ENCODE measurements at places on chromosomes 7 and 10.
A peak's percentile ranks its signal among the peaks of the same experiment; 100 is the strongest.

- DNase-seq, result no peak
These were observed 197.2 kb downstream of the REEP3 start for GRCh38 chr10:63718421-63718820.

DNA sequence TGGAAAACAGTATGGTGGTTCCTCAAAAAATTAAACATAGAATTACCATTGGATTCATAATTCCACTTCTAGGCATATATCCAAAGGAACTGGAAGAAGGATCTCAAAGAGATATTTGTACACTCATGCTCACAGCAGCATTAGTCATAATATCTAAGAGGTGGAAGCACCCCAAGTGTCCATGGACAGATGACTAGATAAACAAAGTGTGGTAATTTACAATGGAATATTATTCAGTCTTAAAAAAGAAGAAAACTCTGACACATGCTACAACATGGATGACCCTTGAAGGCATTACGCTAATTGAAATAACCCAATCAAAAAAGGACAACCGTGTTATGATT is 594.2 kb downstream of the KCNMA1 start:
- DNase-seq, result no peak

DNA sequence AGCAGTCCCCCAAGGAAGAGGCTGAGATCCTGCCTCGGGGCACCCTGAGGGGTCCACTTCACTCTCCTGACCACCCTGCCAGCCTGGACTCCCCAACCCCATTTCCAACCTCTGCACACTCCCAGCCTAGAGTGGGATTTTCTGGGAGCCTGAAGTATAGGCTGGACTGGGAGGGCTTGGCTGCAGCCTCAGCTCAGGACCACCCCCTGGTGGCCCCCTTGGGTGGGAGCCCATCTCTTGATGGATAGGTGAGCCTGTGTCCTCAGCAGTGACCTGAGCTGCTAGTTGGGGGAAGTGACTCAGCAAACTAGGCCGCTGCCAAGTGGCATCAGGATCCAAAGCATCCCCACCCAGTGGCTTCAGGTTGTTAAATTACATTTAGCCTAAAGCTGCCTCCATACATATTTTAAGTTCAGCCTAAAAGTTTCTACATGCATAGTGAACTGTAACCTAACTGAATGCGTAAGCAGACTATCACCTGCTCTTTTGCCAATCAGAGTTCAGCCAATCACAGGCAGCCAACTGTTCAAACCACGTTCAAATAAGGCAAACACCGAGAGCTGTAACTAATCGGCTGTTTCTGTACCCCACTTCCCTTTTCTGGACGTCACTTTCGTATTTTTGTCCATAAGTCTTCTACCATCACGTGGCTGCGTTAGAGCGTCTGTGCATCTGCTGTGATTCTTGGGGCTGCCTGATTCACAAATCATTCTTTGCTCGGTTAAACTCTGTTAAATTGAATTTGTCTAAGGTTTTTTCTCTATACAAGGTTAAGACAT is 144.0 kb downstream of the PLPP4 start:
- DNase-seq, result peak; percentile 25

GRCh38 chr7:24740871-24741270 is 16.4 kb downstream of the GSDME start:
- DNase-seq, result no peak

- DNase-seq, result no peak
These were observed 252.6 kb upstream of the MTPN start for GRCh38 chr7:136229790-136230189.

GRCh38 chr10:129501652-129502436 is 34.8 kb downstream of the MGMT start:
- no peak for DNase-seq

DNA sequence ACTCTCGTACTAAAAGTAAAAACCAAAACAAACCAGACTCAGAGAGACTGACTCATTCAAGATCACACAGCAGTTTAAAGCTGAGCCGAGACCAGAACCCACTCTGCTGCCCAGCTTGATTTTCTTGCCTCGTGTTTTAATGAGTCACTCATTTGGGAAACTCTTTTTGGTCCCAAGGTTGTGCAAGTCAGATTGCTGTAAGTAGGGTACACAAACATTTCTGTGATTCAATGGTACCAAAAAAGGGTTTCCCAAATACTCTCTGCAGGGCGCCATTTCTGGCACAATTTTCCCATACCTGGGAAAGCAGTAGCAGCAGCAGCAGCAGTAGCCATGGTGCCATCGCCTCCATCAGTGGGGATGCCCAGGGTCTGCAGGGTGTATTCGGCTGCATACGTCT is 69.9 kb downstream of the ASAH2B start:
- DNase-seq, result no peak

GRCh38 chr7:148782757-148783456 is 84.2 kb downstream of the CUL1 start:
- no peak for DNase-seq

- DNase-seq, result no peak
These were observed 437 bp upstream of the CFAP69 start for GRCh38 chr7:90244565-90244908.

GRCh38 chr7:155785536-155785935 is 26.7 kb downstream of the SHH start:
- DNase-seq, result no peak

GRCh38 chr7:99331002-99331401 is 5.3 kb downstream of the ARPC1A start:
- no peak for DNase-seq

GRCh38 chr10:125300937-125301336 is 140.6 kb upstream of the CTBP2 start:
- no peak for DNase-seq

DNA sequence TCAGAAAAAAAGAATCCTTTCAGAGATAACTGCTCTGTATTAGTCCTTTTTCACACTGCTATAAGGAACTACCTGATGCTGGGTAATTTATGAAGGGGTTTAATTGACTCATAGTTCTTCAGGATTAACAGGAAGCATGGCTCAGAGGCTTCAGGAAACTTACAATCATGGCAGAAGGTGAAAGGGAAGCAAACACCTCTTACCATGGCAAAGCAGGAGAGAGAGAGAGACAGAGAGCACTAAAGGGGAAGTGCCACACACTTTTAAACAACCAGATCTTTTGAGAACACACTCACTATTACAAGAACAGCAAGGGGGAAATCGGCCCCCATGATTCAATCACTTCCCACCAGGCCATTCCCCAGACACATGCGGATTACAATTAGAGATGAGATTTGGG is 114.2 kb downstream of the TES start:
- no peak for DNase-seq

DNA sequence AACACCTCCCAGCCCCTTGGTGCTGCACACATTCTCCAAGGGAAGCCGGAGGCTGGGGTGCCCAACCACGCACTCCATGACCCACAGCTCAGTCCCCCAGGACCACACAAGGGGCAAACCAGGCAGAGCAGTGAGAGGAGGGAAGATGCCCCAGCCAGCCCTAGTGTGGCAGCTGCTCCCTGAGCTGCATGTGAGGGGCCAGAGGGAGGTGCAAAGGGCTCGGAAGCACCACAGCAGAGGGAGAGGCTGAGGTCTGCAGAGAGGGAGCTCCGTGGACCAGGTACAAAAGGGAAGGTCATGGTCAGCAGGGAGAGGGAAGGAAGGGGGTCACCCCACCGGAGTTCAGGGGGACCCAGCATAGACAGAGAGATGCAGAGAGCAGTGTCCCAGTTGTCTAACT is 1.5 kb upstream of the CALML5 start:
- DNase-seq, result no peak

- DNase-seq, result no peak
These were observed 59.4 kb downstream of the MTPN start for GRCh38 chr7:135917721-135918120.

- no peak for DNase-seq
These were observed 108.0 kb downstream of the CREB5 start for GRCh38 chr7:28520074-28521015.

- DNase-seq, result no peak
These were observed 5.1 kb upstream of the TACC2 start for GRCh38 chr10:121983852-121984251.

GRCh38 chr10:105247831-105248499 is 606.9 kb downstream of the SORCS3 start:
- DNase-seq, result no peak

DNA sequence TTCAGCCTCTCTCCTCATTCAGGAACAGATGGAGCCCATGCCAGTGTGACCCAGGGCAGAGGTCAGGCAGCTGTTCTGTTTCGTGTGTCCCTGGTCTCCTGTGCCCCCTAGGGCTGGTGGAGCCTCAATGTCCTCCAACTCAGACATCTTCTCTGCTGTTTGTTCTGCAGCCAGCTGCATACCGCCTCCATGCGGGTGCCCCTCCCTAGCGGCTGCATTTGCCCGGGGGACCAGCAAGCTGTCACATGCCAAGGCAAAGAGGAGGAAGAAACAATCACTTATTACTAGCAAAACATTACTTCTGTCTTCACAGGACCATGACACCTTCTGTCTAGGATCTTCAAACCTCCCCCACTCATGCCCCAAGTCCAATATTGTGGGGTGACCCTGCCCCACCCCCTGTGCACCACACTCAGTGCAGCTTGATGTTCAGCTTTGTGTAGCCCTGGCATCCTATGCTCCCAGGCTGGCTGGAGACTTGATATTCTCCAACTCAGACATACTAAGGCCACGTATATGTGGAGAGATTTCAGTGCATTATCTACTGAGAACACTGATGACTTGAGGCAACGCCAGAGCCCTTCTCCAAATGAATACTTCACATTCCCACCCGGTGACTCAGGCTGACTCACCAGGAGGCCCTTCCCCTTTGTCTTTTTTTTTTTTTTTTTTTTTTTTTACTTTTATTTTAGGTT is 188.9 kb downstream of the SKIDA1 start:
- DNase-seq, result no peak

GRCh38 chr10:19918794-19919193 is 102.6 kb downstream of the PLXDC2 start:
- DNase-seq, result no peak

Measured in D341Med (cell line).